LoVo (cell line): ENCODE measurements at places on chromosomes 4 and X.

DNA sequence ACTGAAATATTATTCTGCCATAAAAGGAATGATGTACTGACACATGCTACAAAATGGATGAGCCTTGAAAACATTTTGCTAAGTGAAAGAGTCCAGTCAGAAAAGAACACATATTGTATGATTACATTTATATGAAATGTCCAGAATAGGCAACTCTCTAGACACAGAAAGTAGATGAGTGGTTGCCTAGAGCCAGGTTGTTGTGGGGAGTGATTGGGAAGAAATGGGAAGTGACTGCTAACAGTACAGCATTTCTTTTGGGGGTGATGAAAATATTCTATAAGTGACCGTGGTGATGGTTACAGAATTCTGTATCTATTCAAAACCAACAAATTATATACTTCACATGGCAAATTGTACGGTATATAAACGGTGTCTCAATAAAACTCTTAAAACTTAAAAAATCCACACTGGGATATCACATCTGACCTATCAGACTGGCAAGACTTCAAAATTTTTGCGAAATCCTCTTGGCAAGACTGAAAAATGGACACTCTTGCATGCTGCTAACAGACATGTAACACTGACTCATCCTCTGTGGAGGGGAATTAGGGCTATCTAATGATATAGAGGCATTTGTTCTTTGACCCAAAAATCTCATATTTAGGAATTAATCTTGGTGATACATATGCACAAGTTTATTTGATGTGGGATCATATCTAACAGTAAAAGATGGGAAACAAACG, 71.8 kb downstream of the FAM13A start:
- DNase-seq: no peak

DNA sequence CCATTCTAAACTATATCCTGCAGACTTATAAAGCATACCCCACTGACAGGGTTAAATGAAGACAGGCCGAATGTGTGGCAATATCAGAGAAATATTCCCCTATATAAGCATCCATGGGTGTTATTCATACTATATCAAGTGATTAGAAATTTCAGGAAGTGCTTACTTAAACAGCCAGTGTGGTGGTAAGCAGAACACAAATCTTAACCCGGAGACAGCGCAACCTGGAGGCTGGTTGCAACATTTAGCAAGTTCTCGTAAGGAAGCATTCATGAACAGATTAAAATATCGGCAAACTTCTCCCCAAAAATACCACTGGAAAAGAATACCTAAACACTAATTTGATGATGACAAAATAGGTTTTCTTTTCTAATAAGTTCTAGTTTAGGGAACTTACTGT, 261.2 kb downstream of the CBLL2 start:
- no peak for DNase-seq

DNA sequence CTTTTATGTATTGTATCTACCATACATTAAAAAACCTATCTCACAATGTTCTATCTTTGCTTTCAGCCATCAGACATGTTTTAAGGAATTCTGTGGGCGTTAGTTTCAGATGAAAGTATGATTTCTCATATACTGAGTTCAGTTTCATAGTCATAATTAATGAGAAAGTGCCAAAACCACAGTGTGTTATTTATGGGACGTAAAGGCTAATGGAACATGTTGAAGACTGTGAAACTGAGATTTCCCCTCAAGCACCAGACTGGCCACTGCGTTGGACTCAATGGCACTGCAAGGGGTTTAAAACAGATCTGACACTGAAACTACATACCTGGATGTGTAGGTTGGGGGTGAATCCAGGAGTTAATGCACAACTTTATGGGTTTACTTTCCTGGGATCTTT, 32.0 kb downstream of the F8 start:
- DNase-seq: no peak

GRCh38 chrX:22193851-22194659, 78.7 kb upstream of the CBLL2 start:
- DNase-seq: no peak

GRCh38 chr4:96356591-96357370, 516.9 kb downstream of the PDHA2 start:
- DNase-seq: no peak

- no peak for DNase-seq
Observed at GRCh38 chrX:107849747-107850421, 24.2 kb downstream of the MID2 start.

GRCh38 chr4:121829511-121829910, 5.8 kb upstream of the CCNA2 start:
- DNase-seq: no peak

DNA sequence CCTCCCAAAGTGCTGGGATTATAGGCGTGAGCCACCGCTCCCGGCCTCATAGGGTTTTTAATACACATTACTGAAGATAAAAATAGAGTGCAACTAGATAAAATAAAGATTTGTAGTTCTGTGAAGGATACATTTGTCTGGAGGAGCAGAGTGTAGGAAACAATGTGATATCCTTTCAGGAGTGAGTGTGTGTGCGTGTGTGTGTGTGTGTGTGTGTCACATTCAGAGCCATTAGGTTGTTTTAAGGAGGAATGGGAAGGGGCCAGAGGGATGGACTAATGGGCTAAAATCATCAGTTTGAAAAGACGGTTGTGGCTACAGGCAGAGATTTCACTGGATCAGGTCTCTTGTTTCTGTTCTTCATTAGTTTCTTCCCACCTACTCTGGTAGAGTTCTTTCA, 40.0 kb downstream of the RBPJ start:
- no peak for DNase-seq

GRCh38 chrX:13334491-13334890, 14.6 kb upstream of the ATXN3L start:
- DNase-seq: no peak

- no peak for DNase-seq
Observed at GRCh38 chr4:187304133-187304532, 580.5 kb upstream of the FAT1 start.

- DNase-seq: no peak
Observed at GRCh38 chrX:136797787-136798186, 17.1 kb upstream of the ARHGEF6 start.

DNA sequence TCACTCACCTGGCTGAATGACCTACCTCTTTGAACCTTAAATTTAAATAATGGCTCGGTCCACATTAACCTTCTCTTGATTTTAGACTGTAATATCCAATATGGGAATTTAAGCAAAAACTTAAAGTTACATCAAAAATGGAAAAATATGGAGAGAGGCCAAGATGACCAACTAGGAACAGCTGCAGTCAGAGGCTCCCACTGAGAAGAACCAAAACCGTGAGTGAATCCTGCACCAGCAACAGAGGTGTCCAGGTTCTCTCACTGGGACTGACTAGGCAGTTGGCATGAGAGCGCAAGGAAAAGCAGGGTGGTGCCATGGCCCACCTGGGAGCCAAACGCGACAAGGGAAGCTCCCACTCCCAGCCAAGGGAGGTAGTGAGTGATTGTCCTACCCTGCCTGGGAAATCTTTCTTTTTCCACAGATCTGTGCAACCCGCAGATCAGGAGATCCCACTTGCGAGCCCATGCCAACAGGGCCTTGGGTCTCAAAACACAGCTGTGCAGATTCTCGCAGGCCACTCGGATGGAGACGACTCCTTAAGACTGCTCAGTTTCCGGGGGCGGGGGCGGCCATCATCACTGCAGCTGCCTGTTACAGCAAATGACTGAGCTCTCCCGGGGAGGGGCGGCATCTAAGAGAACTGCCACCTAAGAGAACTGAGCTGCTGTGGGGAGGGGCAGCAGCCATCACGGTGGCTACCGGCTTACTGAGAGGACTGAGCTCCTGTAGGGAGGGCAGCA, 343.4 kb downstream of the DMD start:
- DNase-seq: no peak

DNA sequence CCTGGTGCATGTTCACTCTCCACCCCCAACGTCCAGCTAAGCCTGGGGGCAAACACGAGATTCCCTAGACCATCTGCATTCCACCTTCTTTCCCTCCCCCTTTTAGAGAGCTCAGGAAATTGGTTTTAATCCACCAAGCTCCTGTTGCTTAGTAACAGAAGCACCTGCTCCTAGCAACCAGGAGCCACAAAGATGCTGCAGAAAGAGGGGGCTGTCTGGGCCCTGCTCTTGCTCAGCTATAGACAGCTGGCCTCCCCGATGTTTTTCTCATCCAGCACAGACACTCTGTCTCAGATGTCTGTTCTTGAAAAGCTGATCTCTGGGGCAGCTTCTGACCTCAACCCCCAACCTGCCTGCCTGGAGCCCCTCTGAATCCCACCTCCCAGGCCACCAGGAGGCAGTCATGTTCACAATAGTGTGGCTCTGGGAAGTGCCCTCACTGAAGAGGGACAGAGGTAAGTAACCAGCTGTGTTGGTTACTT, 71.5 kb downstream of the SLC16A2 start:
- no peak for DNase-seq

DNA sequence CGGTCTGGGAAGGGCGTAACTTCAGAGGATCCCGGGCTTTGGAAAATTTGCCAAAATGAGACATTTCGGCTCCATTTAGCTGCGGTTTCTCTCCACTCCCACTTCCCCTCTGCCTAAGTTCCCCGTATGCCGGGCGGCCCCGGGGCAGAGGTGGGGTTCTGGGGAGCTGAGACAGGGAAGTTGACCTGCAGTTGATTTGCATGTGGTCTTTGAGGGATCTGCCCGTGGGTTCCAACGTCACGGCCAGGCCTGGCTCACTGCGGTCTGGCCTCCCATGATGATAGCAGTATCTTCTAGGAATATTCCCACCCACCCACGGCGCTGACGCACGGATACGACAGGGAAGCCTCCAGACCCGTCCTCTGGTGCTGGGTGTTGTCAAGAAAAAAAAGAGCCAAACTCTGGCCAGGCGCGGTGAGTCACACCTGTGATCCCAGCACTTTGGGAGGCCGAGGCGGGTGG, 27.3 kb upstream of the CRLF2 start:
- no peak for DNase-seq

DNA sequence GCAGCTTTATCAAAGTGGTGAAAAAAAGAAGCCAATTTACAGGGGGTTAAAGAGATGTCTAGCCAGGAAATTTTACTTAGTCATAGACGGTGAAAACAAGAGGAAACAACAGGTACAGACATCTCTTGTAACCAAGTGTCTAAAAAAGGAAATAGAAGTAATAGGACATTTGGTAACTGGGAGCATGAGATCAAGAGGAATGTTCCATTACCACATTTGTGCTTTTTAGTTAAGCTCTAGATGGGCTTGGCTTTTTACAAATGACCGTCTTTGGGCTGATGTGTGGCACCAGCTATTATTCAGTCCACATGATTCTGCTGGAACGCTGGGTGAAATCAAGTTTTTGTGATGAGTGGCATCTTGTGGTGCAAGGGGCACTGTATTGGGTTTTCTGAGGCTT, 179.5 kb downstream of the SMIM20 start:
- DNase-seq: no peak

GRCh38 chrX:107574054-107574683, 54.1 kb upstream of the PRPS1 start:
- no peak for DNase-seq

DNA sequence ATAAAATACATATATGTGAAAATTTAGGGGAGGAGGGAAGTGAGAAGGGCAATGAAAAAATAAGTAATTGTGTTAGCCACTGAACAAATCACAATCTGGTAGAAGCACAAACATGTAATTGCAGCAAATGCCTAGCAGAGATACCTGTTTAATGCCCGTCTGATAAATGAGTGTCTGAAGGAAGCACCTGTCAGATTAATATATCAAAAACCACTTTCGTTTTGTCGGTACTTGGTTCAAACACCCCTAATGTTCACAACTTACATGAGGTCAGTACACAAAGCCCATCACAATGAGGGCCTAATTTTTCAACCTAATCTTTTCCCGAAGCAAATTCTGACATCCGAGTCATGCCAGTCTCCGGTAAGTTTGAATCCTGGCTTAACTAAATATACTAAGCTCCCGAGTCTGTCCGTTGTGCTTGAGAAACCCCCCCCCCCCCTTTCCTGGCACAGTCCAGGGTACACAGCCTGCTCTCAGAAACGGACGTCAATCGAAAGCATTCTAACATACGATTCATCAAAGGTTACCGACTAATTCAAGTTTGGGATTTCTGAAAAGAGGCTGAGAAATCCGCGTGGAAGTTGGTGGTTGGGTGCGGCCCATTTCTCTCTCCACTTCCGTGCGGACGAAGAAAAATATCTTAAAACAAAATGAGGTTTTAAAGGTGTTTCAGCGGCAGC, 758 bp downstream of the SDAD1 start:
- no peak for DNase-seq

GRCh38 chr4:127410644-127411043, 222.1 kb upstream of the INTU start:
- DNase-seq: no peak

GRCh38 chrX:150602743-150603142, 34.3 kb downstream of the MTM1 start:
- DNase-seq: no peak

- peak; percentile 19 for DNase-seq
Observed at GRCh38 chrX:115642895-115643530, 82.0 kb downstream of the PLS3 start.

GRCh38 chrX:3175659-3176438, 134.6 kb downstream of the ARSF start:
- no peak for DNase-seq

DNA sequence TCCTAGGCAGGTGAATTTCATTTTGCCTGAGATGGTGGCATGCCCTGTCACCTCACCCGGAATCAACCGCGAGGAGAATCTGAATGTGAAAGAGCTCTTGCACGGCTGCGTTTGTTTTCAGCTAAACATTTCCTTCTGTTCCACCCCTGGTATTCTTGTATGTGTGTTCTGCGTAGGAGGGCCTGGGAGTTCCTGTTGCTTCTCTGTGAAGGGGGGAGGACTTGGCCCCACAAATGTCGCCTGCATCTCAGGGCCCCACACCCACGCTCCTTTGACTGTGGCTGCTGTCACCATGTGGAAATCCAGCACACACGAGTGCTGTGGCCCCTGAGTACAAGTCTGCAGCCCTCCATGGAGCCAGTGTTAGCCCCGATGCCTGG, 45.8 kb upstream of the CLCN4 start:
- no peak for DNase-seq

GRCh38 chr4:36349938-36350549, 68.6 kb downstream of the DTHD1 start:
- no peak for DNase-seq

GRCh38 chrX:115531818-115532403, 29.1 kb upstream of the PLS3 start:
- no peak for DNase-seq

DNA sequence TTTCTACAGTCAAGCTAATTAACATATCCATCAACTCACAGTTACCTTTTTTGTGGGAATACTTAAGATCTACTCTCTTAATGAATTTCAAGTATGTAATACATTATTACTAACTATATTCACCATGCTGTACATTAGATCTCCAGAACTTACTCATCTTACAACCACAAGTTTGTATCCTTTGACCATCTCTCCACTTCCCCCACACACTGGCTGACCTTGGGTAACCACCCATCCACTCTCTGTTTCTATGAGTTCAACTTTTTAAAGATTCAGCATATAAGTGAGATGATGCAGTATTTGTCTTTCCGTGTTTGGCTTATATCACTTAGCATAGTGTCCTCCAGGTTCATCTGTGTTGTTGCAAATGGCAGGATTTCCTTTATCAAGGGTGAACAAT, 30.5 kb upstream of the MAGED1 start:
- no peak for DNase-seq

- DNase-seq: no peak
Observed at GRCh38 chr4:8607603-8608481, 15.3 kb downstream of the CPZ start.
